Cardiac septum (tissue), 1 donor: ENCODE measurements at places on chromosomes 16 and 17. TPM values are rescaled to one million over a fixed set of nuclear protein-coding genes. Genes with fewer than 3 reads are reported as not detected.

GRCh38 chr17:62892870-62893338, 73.1 kb upstream of the TANC2 start:
- peak; percentile 84 for DNase-seq

GRCh38 chr16:67100569-67101310, 9.0 kb upstream of the PHAF1 start:
- no peak for DNase-seq

DNA sequence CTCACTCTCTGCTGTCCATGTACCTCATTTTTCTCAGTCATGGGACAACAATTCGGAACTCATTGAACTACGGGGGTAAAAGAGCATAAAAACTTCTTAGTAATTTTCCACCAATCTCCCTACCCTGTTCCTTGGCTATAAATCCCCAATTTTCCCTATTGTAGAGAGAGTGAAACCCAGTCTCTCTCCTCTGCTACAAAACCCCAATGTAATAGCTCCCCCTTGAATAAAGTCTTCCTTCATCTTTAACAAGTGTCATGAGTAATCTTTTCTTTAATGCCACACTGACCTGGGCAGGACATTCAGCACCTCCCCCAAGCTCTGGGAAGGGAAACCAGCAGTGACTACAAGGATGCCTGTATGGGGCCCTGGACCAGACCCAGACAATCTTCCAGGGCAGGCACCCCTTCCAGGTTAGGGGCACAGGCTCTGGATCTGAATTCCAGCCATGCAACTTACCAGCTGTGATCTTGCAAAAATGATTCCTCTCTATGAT, 10.2 kb upstream of the EIF1 start:
- no peak for DNase-seq

GRCh38 chr16:19086322-19087199, 19.1 kb downstream of the COQ7 start:
- peak; percentile 95 for DNase-seq

- DNase-seq = no peak
Observed at GRCh38 chr16:70661534-70661917, 15.2 kb downstream of the IL34 start.

- no peak for DNase-seq
Observed at GRCh38 chr17:82776454-82776853, 24.6 kb downstream of the TBCD start.

DNA sequence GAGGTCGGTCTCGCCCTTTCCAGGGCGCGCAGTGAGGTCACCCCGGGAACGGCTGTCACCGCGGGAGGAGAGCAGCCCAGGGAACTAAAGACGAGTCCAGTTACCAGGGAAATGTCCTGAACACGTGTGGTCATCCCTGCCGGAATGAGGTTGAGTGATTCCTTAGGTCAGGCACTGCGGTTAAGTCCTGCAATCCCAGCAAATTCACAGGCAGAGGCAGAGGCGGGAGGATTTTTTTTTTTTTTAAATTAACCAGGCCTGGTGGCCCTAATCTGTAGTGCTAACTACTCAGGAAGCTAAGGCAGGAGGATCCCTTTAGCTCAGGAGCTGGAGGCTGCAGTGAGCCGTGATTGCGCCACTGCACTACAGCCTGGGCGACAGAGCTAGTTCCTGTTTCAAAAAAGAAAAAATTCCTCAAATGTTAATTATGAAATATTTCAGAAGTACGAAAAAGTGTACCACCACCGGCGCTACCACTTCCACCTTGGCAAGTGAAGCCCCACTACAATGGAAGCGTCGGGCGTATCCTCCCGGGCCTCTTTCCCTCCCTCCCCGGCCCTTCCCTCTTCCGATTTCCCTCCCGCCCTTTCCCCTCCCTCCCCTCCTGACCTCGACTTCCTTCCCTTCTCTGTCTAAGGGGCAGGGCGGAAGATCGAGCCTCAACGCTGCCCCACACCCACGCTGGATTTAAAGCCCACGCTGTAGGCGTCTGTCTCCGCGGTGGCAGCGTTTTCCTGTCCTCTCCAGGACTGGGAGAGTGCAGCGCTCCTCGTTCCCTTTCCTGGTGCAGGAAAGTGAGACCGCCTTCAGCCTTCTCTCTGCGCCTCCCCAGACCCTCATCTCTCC, 27.3 kb downstream of the SLFN11 start:
- peak; percentile 93 for DNase-seq

DNA sequence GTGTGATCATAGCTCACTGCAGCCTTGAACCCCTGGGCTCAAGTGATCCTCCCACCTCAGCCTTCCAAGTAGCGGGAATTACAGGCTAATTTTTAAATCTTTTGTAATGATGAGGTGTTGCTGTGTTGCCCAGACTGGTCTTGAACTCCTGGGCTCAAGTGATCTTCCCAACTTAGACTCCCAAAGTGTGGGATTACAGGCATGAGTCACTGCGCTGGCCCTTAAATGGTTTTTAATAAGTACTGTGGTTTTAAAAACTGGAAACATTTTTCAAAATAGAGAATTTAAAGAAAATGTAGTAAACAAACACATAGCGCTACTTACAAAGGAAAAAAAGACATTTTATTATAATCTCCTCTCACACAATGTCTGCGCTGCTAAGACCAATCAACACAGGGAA, 32.2 kb downstream of the MARCHF10 start:
- no peak for DNase-seq

GRCh38 chr16:57752581-57753447, 17.2 kb downstream of the KATNB1 start:
- no peak for DNase-seq

GRCh38 chr17:58079300-58080033, 3.8 kb upstream of the DYNLL2 start:
- DNase-seq = no peak

DNA sequence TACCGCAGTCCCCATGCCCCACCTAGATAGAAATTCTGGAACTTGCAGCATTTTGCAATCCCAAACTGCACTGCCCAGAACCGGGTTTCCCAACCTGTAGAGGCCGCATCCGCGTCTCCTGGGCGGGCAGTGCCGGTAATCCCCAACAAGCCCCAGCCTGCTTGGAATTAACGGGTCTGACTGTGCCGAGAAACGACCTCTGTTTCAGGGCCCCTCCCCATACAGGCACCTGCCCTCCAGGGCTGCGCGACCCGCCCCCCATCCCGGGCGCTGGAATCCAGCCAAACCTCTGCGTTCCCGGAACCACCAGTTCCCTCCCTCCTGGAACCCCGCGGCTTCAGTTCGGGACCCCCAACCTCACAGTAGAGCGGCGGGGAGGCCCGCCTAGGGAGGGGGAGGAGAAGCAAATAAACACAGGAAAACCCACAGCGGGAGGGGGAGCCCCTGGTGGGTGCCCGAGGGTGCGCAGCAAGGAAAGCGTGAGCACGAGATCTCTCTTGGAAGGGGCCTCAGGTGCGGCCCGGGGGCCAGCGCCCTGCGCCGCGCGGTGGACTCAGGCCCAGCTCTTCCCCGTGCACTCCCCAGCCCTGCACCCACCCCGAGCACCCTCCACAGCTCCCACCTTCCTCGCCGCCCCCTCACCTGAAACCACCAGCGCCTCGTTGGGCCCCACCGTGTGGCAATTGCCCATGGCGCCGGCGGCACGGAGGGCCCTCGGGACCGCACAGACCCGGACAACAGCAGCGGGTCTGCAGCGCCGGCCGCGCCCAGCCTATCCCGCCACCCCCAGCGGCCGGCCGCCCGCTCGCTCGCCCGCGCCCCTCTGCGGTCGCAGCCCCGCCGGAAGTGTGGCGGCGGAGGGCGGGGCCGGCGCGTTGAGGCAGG, at the start of gene FLOT2:
FLOT2 (minus strand) TSS at position 850 of the 885 bp plus-strand sequence; CDS start at position 691, 159 bp downstream.
- peak; percentile 94 for DNase-seq

DNA sequence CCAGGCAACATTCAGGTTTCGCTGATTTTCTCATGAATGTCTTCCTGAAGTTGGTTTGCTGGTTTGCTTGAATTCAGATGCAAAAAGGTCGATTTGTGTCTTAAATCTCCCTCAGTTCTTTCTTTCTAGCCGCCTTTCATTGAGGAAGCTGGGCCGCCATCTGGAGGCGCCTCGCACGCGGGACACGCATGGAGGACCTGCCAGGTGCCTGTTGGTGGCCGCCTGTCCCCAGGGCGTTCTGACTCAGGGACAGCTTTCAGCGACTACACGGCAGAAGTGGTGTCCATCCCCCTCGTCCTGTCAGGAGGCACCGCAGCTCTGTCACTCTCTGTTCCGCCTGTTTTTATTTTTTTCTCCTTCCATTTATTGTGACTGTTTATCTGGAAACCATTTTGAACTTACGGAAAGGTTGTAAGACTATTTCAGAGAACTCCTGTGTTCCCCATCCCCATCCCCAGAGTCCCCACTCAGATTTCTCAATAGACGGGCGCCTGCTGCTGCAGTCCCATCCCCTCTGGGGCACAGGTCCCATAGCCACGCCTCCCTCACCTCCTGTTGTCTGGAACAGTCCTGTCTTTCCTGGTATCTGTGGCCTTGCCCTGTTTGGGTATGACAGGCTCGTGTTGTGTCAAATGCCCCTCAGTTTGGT, 33.2 kb downstream of the COX4I1 start:
- no peak for DNase-seq

- DNase-seq = no peak
Observed at GRCh38 chr16:47416869-47417268, 44.0 kb downstream of the ITFG1 start.

DNA sequence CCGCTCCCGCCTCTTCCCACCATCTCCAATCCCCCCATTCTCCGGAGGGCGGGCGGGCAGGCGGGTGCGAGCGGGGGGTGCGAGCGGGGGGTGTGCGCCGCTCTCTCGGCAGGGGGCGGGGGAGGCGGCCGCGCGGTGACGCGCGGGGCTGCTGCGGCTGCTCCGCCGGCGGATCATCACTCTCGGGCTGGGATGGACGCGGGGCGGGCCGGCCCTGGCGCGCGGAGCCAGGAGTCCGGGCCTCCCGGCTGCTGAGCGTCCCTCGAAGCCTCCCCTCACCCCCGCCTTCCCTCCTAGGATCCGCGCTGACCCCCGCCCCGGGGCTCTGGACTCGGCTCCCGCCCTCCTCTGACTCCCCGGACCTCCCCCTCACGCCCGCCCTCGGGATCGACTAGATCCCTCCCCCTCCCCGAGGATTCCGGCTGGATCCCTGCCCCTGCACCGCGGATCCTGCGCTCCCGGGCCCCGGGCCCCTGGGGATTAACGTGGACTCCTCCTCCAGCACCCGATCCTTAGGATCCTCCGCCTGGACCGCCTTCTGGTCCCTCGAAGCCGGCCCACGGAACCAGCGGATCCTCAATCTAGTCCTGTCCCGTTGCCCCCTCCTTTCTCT, 946 bp upstream of the TMEM256 start:
- DNase-seq = peak; percentile 81

- no peak for DNase-seq
Observed at GRCh38 chr16:28263305-28263704, 29.0 kb upstream of the SBK1 start.

GRCh38 chr16:56932721-56933619, 1.0 kb downstream of the HERPUD1 start:
- peak; percentile 92 for DNase-seq

GRCh38 chr16:9850817-9851216, 331.4 kb downstream of the GRIN2A start:
- no peak for DNase-seq

GRCh38 chr17:34436607-34437006, 73.6 kb upstream of the CCL1 start:
- DNase-seq = no peak

DNA sequence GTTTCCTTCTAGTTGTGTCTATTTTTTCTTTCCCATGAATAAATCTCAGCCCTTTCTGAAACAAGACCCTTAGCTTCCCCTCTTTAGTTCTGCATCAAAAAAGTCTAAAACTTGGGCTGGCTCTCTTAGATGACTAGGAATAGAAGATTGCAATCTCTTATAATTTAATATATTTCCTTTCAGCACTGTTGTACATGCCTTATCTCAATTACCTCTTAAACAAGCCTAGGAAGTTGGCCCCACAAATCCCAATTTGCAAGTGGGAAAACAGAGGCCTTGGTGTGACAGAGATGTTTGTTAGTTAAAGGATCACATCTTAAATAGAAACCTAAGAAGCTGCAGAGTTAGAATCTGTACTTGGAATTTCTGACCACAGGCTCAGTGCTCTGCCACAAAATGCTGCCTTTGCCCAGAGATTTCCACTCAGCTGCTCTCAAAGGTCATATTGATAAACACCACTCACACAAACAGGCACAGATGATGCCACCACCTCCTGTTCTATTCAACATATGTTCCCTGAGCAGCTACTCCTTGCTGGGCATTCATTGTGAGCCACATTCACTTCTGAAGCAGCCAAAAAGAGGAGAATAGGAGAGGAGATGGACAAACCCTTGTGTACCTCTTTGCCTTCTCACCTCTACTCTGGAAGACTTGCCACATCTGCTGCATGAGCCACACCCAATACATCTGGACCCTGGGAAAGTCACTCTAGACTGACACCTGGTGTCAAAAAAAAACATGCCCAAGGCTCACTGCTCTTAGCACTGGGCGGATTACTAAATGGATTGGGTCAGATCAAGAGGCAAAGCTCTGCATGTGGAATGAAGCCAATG, 5.5 kb downstream of the CCDC182 start:
- DNase-seq = no peak

DNA sequence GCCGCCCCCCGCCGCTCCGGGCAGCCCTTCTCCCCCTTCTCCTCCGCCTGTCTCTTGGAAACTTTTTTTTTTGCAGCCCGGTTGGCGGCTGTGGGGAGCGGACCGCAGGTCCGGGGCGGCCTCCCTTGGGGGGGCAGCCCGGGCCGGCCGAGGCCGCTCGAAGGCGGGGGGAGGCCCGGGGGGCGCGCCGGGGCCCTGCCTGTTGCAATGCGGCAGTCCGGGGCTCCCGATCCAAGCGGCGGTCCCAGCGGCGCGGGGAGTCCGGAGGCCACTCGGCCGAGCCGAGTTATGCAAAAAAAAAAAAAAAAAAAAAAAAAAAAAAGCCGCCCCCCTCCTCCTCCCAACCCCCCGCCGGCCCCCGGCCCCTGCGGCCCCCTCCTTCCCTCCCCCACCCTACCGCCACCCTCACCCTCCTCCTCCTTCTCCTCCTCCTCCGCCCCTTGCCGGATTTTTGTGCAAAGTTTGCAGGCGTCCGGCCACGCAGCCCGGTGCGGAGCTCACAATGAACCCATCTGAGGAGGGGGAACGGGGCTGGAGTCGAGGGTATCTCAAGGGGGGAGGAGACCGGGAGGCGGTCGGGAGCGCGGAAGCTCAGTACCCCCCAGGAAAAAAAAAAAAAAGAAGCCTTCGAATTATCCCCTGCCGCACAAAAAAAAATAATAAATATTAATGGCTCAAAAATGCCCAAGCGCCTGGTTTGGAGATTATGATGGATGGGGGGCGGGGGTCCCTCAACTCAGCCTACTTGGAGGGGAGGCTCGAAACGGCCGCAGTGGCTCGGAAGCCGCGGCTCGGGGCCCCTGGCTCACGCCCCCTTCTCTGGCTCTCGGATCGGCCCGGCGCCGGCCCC, at the start of gene ZNF423:
ZNF423 (minus strand) TSS at position 291 of the 850 bp plus-strand sequence. CDS start 338 bp downstream, outside the sequence.
- DNase-seq = no peak

TPSD1 gene
- not detected for total RNA-seq

SIAH1 gene
- total RNA-seq = 13.8 TPM

SLC13A2 gene
- total RNA-seq = not detected

CD300H gene
- not detected for total RNA-seq

TCAP gene
- 4,725 TPM for total RNA-seq

PRKCB gene
- 2.3 TPM for total RNA-seq

PRSS8 gene
- not detected for total RNA-seq

RPS6KB1 gene
- 24.7 TPM for total RNA-seq

PSKH1 gene
- 22.6 TPM for total RNA-seq

CCL7 gene
- total RNA-seq = not detected
